ENCODE measurements at places on chromosomes 5 and 9.

DNA sequence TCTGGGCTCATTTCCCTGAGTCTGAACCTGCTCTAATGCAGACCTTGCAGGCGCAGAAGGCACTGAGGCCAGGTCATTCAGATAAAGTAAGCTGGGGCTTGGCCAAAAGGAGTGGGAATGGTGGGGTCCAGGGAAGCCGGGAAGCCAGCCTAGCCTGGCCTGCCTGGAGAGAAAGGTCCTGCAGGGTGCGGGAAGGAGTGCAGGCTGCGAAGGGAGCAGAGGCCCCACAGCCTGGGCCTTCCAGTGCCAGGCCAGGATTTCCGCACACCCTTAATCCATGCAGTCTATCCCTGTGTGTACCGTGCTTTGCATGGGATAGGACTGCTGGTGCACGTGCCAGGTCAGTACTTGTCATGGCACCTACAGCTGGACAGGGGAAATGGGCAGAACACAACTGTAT lies 3.6 kb upstream of the STING1 start:
- DNase-seq: no peak

DNA sequence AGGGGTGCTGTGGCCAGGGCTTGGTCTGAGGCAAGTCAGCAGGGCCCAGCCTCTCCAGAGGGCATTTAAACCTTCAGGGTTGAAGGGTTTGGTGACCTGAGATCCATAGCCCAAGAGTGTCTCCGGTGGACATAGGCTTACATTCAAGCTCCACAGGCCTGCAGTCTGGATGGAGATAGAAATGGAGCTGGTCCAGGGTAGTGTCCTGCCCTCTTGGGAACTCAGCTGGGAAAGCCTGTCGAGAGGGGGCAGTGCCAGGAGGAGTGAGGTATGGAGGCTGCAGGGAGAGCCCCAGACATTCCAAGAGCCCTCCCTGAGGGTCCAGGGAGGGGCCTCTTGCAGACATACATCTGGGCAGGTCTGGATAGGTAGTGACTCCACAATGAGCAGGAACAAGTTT lies 177.0 kb upstream of the MVB12B start:
- DNase-seq: no peak

DNA sequence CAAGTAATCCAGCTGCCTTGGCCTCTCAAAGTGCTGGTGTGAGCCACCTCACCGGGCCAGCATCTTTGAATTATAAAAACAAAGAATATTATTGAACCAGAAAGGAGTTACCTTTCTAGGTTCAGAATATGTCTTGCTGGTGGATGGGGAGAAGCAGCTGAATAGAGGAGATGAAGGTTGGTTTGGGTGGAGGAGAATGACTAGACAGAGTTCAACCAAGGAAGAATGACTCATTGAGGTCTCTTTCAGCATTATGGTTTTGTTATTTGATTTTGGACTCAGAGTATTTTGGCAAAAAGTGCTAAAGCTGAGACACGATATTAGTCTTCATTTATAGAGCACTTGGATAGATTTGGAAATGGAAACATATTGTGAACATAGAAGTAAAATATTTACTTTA lies 75.2 kb upstream of the MPDZ start:
- no peak for DNase-seq

GRCh38 chr9:18786196-18786595 lies 246.8 kb downstream of the SAXO1 start:
- no peak for DNase-seq

GRCh38 chr5:38189081-38189504 lies 69.3 kb upstream of the EGFLAM start:
- no peak for DNase-seq

- DNase-seq: no peak
Observed at GRCh38 chr5:173331287-173331686, 3.1 kb upstream of the STC2 start.

DNA sequence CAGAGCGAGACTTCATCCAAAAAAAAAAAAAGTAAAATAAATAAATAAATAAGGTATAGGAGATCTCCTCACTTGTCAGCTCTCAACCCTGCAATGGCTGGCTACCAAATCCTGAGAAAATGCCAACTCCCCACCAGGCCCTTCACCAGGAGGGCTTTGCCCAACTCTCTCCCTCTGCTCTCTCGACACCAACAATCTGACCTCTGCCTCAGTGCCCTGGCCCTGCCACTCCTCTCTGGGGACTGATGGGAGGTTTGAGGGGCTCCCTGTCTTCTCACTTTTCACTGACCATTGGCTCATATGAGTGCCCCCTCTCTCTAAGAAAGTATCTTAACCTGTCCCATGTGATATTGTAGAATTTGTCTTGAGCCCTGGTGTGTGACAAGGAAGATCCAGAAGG lies 52.6 kb upstream of the SH3PXD2B start:
- DNase-seq: peak; percentile 14

DNA sequence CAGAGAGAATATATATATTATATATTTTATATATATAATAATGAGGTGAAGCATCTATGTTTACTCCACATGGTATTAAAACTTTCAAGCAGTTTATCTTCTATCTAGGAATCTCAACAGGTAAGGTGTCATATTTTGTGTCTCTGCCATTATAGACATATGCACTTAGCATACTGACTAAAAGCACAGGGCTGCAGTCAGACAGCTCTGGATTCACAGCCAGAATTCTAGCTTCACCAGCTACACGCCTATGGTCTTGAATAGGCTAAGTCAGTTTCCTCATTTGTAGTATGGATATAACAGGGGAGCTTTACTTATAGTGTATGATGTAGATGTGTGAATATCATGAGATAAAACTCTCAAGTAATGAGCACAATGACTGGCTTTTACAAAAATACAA lies 57.9 kb downstream of the FBN2 start:
- DNase-seq: no peak

- DNase-seq: no peak
Observed at GRCh38 chr5:136629125-136629792, 263.9 kb upstream of the TRPC7 start.

DNA sequence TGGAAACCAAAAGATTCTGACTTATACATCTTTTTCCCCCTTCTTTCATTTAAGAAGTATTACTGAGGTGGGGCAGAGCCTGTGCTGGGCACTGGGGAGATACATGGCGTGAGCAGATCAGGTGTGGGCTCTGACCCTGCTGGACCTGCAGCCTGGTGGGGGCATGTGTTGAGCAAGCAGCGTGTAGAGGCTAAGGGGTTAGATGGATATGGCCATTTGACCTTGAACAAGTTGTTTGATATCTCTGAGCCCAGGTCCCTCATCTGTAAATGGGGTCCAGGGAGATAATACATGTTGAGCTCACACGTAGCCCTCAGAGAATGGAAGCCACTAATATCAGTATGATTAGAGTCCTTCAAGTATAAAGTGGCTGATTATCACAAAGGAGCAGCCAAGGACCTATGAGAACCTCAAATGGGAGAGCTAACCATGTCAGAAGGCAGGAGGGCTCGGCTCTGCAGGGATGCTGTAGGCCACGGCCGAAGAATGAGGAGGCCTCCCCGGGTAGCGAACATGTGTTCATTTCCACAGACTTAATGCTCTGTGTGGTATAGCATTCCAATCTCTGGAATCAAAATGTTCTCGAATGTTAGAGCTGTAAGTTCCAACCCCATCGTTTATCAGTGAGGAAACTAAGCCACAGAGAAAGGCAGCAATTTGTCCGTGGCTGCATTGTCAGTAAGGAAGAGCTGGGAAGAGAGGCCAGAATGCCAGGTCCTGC lies 15.4 kb upstream of the ANGPTL2 start:
- peak; percentile 8 for DNase-seq

- no peak for DNase-seq
Observed at GRCh38 chr5:10941900-10942299, 180.9 kb upstream of the DAP start.

DNA sequence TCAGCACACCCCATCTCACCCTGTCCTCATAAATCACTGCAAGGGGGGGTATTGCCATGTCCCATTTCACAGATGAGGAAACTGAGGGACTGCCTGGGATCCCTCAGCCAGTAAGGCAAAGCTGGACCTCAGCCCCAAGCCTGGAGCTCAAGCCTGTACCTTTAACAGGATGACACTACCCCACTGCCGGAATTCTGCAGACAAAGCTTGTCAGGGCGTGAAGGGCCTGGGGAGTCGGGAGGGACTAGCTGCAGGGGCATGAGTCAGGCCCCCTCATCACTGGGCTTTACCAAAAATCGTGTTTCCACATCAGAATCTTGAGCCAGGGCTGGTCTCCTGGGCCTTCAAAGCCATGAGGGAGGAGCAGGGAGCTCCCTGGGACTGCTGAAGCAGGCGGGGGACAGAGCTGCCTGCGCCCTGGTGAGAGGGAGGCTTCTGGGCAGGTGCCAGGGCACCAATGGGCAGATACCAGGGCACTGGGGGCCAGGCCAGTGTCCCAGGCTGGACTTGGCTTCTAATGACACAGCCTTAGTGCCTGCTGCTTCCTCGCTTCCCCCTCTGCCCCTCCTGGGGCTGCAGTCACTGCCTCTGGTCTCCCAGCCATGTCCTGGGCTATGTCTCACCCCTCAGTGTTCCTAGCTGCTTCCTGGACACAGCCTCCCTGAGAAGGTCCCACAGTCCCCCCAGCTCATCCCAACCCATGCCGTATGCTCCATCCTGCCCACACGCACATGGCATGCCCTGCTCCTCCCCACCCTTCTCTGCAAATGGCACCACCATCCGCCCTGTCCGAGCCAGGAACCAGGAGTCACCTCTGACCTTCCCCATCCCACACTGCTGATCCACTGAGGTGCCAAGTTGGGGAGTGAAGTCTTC lies 80.7 kb downstream of the LMX1B start:
- no peak for DNase-seq

- DNase-seq: no peak
Observed at GRCh38 chr9:114655689-114656088, 1.9 kb downstream of the TEX53 start.

DNA sequence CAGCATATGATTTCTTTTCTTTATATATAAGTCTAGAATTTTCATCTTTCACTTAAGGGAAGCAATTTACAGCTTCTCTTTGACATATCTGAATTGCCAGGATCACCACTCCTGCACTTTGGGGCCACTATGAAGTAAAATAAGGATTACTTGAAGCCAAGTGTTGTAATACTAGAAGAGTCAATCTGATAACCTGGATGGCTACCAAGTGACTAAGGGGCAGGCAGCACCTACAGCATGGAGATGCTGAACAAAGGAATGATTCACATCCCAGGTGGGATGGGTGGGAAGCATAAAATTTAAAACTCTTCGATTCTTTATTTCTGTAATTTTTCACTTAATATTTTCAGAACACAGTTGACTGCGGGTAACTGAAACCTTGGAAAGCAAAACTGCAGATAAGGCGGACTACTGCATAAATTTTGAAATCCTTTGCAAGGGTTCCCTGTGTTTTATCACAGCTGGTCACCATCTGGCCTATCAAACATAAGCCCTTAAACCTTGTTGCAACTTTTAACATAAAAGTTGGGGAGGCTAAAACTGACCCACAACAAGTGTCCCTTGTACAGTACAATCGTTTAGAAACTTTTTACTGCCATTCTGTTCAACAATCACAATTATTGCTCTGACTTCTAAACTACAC lies 31.2 kb downstream of the NR3C1 start:
- DNase-seq: no peak

- no peak for DNase-seq
Observed at GRCh38 chr9:131668439-131669268, 71.2 kb downstream of the RAPGEF1 start.

DNA sequence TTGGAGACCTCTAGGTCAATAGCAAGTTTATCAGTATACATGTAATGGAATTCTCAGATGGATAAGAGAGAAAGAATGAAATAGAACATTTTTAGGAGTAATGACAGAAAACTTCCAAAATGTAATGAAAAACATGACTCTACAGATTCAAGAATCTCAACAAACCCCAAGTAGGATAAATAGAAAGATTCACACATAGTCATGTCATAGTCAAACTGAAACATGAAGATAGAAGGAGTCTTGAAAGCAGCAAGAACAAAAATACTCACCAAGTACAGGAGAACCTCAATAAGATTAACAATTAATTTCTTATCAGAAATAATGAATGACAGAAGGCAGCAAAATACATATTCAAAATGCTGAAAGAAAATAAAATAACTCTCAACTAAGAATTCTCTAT lies 164.5 kb downstream of the SPATA31D1 start:
- no peak for DNase-seq

GRCh38 chr5:116365006-116365496 lies 209.6 kb downstream of the SEMA6A start:
- no peak for DNase-seq

- no peak for DNase-seq
Observed at GRCh38 chr9:70519912-70520724, 105.7 kb upstream of the KLF9 start.

- DNase-seq: peak; percentile 38
Observed at GRCh38 chr9:128494108-128494745, 10.3 kb upstream of the GLE1 start.

GRCh38 chr5:177388521-177389052 lies 4.4 kb downstream of the SLC34A1 start:
- no peak for DNase-seq

DNA sequence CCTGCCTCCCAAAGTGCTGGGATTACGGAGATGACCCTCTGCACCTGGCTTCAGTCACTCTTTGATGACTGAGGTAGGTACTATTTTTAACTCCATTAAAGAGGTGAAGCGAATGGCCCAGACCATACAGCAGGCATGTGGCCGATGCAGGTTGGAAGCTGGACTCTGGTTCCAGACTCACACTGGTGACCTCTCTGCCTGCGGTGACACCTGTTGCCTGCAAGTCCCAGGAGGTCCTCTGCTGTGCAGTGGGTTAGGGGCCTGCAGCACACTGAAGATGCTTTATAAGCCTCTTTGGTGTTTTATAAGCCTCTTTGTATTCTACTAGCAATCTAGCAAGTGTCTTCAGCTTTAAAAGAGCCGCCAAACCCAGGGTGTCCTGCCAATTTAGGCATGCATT lies 49.2 kb upstream of the PTCH1 start:
- no peak for DNase-seq

GRCh38 chr9:121771851-121772599 lies 120.6 kb downstream of the DAB2IP start:
- DNase-seq: peak; percentile 70

DNA sequence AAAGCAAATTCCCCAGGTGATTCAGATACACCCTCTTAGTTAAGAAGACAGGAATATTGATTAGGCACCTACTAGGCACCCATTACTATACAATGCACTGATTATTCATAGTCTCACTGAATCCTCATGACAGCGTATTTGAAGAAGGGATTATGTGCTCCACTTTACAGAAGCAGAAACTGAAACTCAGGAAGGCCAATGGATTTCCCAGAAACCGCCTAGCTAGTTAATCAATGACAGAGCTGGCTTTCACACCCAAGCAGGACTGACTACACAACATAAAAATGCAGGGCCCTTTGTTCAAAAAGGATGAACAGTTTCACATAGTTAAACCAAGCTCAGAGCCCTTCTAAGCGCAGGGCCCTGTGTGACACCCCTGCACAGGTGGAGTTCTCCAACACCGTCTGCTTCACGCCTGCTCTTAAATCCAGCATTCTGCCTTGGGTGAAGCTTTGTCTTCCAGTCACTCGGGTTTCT lies 117.3 kb downstream of the TTLL11 start:
- DNase-seq: no peak

- no peak for DNase-seq
Observed at GRCh38 chr5:78586251-78586650, 62.3 kb downstream of the LHFPL2 start.

Data from uterus (tissue), 4 donors.